ENCODE measurements at places on chromosomes 7 and 10. TPM values are rescaled to one million over a fixed set of nuclear protein-coding genes. Genes with fewer than 3 reads are reported as not detected.

- DNase-seq: no peak
Measured at GRCh38 chr7:106418526-106418925, 133.7 kb upstream of the NAMPT start.

DNA sequence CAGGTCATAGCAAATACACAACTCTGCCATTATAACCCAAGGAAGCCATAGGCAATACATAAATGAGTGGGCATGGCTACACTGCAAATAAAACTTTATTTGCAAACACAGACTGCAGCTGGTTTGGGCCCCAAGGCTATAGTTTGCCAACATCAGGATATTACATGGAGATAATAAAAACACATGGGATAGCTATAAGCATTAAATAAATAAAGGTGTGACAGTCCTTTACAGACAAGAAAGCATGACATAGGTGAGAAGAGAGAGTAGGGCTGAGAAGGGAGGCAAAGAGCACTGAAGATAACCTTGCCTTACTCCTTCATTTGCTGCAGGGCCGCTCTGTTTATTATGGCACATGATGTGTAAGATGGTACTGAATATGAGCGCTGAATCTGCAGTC, 135.1 kb upstream of the GHITM start:
- DNase-seq: no peak

DNA sequence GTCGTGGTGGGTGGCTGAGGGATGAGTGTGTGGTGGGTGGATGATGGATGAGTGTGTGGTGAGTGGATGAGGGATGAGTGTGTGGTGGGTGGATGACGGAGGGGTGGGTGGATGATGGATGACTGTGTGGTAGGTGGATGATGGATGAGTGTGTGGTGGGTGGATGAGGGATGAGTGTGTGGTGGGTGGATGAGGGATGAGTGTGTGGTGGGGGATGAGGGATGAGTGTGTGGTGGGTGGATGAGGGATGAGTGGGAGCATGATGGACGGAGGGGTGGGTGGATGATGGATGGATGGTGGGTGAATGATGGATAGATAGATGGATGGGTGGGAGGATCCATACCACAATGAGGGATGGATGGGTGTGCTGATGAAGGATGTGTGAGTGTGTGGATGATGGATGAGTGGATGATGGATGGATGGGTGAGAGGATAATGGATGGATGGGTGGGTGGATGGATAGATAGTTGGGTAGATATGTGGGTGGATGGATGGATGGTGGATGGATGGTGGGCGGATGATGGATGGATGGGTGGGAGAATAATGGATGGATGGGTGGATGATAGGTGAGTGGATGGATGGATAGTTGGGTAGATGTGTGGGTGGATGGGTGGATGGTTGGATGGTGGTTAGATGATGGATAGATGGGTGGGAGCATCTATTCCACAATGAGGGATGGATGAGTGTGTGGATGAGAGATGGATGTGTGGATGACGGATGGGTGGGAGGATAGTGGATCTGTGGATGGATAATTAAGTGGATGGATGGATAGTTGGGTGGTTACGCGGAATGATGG, 266.8 kb downstream of the CELF2 start:
- DNase-seq: no peak

DNA sequence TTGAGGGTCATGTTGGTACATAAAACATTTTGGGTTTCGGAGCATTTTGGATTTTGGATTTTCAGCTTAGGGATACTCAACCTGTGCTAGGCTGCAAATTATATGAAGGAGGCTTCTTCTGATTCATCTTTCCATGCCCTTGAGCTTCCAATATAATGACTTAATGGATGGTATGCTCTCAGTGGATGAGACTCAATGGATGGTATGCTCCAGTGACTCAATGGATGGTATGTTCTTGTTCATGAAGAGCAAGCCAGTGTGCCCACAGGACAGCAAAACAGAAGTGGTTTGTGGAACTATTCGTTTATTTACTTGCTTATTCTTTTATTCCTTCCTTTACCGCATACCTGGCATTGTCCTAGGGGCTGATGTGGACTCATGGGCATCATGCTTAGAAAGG, 969.6 kb downstream of the LRMDA start:
- no peak for DNase-seq

- no peak for DNase-seq
Measured at GRCh38 chr10:73093922-73094850, 2.5 kb downstream of the P4HA1 start.

CPA5 gene
- not detected for total RNA-seq

DNA sequence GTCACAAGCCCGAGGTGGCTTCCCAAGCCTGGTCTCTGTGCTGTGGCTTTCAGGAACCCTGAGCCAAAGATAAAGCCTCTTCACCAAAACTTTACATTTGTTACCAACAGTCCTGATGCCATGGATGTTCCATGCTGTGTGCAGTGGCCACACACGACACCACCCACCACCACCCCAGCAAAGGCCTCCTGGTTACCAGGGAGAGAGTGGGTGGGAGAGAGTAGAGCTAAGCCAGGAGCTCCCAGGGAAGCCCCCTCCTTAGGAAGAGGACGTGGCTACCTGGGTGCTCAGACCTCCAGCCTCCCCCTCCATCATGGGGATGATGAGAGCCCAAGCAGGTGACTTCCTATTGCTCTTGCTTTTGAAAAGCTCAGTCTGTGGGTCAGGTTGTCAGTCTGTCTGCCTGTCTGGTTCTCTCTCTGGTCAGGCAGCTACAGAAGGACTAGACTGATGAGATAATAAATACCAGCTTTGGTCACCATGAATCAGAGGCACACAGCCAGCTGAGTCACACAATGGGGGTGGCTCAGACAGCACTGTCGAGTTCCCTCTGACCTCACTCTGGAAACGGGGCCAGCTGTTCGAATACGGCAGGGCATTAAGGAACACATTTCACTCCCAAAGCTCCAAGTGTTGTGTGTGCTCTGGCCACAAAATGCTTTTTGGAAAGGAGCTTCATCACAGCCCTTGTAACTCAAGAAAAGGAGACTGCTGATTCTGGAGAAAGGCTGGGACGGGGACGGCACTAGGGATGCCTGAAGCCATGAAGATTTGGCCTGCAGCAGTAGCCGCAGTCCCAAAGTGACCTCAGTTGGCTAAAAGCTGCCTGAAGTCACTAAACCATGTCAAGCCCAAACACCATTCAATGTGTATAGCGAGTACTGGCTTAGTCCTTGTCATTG, 166.0 kb downstream of the FANK1 start:
- no peak for DNase-seq

DNA sequence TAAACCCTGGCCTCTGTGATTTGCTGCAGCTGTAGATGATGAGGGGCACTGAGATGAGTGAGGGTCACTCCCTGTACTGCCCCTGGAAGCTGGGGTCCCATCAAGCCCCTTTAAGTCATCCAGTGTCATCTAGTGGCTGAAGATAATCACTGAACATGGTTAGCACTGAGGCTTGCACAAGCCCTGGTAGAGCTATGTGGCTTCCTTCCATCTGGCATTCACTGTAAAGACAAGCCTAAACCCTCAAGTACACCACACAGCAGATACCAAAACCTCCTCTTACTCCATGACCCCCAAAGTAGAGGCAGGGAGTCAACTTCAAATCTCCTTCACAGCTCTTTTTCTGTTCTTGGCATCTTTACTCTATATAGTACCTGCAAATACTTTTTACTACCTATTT, 72.7 kb upstream of the MRLN start:
- no peak for DNase-seq

DNA sequence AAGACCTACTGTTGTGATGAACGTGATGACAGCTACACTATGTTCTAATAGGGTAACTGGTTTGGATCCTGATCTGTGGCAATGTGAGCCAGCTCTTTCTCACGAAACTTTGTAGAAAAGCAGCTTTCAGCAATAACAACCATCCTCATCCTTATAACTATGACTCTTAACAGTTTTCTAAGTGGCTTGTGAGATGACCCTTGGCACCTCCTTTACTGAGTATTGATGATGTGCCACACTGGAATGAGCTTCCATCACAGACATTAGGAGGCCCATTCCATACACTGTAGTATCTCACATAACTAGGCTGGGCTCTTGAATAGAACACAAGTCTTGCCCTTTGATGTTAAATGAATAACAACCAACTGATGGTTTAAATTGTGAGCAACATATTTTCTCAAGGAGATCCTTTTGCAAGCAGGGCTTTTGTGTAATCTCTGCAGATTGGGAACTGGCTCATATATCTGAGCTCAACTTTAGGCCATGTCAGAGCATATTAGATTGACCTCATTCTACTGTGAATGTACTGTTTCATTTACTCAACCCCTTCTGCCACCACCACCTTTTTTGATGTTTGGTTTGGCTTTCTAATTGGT, 46.4 kb downstream of the MYPN start:
- no peak for DNase-seq

DNA sequence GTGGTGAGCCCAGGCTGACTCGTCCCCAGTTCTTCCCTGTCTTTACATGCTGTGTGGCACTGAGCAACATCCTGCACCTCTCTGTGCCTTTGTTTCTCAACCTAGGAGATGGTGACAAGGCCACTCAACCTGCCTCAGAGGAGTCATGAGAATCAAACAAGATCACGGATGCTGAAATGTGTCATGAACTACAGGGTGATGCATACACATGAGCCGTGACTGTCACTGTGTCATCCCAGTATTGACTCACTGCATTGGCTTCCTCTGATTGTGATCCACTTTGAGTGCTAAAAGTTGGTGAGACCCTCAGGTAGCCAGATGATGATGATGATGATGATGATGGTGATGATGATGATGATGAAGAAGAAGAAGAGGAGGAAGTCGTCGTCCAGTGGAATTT, 11.5 kb downstream of the C10orf71 start:
- DNase-seq: no peak

DNA sequence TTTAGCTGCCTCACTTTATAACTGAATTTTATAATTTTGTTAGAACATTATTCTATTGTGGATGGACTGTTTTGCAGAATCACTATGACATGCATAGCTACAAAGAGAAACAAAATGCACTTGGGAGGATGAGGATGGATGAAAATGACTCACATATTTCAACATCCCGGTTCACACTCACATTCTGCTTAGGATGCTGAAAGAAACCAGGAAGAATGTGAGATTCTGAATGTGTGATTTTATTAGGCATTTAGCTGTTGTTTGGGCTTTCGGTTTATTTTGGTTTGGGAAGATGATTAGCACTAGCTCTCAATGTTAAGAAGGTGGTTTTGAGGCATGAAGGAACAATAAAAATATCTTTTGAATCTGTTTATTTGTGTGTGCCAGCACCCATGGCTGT, 235.5 kb downstream of the SEMA3E start:
- no peak for DNase-seq

PON1 gene
- 0.19 TPM for total RNA-seq

ZNF282 gene
- total RNA-seq: 19.1 TPM

DNA sequence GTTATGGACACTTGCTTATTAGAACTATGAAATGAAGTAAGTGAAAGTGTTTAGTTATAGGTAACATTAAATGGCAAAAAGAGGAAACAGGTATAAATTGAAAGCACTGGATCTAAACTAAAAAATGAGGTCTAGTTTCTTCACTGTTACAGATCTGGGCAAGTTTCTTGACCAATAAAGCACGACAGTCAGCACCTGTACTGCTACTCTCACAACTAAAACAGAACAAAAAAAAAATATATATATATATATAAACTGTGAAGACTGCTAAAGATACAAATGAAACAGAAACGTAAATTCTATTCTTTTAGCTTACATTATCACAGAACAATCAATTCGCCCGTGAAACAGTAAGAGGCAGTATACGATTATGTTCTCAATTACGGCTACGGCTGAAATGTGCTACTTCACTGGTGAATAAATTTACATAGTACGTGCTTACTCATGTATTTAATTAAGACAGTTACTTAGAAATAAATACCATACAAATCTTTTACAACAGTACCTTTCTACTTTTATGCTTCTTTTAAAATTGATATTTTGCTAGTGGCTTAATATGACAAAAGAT, 4.2 kb downstream of the AHR start:
- DNase-seq: no peak
